D721Med (cell line): ENCODE measurements at places on chromosomes 13 and 19.

- DNase-seq, result no peak
Observed at GRCh38 chr13:44110091-44110621, 230.5 kb downstream of the LACC1 start.

DNA sequence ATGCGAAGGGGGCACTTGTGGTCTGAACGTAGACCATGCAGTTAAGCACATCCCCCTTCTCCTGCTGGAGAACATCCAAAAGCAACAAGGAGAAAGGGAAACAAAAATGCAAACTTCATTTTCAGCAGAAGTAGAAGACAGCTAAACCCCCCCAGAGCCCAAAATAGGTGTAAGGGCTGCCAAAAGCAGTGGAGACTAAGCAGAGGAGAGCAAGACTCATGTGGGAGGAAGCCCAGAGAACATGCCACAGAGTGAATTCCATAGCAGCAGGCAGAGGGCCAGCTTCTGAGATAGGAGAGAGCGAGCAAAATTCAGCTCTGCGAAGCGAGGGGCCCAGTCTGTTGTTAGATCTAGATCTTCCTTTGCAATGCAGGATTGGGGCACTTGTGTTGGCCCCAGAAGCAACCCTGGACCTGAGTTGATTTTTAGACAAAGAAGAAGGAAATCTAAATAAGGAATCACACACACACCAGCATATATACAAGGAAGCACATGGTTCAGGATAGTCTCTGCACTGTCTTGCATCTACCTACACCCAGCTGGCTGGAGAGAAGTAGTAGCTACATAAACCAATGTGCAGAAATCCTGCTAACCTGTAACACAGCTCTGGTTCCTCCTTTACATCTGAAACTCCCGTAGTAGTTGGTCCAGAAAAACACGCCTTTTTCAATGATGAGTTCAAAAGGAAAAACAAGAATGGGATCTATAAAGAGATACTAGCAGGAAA lies 199.6 kb downstream of the SPRY2 start:
- no peak for DNase-seq

DNA sequence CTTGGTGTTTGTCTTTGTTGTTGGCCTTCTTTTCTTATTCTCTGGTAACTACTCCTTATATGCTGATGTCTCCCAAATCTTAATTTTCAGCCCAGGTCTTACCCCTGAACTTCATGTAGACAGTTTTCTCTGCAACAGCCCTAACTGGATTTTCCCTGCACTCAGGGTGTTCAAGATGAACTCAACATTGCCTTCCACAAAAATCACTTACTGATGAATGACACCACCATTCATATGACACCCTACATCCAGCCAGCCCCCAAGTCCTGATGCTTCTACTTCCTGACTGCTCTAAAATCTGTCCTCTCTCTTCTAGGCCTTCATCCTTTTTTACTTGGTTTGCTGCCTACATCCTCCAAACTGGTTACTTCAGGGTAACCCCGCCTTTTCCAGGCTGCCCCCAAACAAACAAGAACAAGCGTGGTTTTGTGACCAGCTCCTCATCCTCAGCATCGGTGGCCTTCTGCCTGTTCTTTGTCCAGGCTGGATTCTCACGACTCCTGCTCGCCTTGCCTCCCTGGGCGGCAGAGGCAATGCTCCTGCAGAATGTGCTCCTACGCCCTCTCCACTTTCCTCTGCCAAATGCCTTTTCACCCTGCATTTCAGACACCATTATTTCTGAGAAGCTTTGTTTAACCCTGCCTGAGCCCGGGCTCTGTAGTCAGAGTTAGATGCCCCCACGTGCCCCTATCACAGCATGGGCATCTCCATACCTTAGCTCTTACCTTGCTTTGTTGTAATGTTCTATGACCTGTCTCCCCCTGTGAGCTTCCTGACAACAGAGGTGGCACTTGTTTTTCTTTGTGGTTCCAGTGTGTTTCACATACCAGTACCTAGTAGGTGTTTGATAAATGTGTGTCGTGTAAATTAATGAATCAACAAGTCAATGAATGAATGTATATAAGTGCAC lies 61.8 kb downstream of the WDFY2 start:
- DNase-seq, result no peak

DNA sequence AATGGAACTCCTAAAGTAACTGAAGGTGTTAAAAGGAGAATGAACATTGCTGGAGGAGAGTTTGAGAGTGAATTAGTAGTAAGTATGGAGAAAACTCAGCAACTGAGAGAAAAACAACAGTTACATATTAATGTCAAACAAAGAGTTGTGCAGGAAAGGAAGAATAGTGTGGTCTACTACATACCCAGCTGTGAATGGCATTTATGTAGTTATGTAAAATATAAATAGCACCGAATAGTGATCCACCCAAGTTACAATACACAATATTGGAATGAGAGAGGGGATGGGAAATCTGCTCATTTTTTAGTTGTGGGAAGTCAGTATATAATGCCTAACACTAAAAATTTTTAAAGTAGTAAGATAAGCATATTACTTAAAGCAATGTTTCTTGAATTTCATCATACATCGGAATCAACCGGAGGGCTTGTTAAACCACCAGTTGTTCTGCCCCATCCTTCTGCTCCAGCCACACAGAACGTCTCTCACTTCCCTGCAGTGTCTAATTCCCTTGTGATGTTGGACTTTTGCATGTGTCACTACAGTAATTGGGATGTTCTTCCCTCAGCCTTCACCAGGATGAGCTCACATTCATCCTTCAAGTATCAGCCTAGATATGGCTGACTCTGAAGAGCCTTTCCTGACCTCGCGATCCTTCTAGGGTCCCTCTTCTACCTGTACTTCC lies 11.5 kb downstream of the CCDC70 start:
- DNase-seq, result no peak

- peak; percentile 92 for DNase-seq
Observed at GRCh38 chr19:42229855-42230351, 9.8 kb downstream of the ZNF526 start.

GRCh38 chr19:45667620-45668341 lies at the start of gene GIPR:
TSS of gene GIPR (plus strand) at chr19:45668221. CDS start at chr19:45669521, 1,300 bp downstream.
- DNase-seq, result peak; percentile 76

- DNase-seq, result no peak
Observed at GRCh38 chr19:47523473-47523872, 8.6 kb upstream of the NAPA start.

DNA sequence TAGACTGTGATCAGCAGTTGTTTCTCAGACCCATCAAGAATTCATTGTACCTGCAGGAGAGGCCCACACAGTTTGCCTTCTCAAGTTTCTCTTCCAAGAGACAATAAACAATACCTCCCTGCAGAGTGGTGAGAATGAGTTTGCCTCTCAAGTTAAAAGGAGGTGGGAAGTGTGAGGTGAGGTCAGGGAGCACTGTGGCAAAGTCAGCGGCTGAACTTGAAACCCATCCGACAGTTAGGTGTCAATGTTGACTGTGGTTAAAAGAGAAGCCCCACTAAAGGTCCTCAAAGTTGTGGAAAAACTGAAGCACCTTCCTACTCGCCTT lies 72.9 kb upstream of the TSC22D1 start:
- DNase-seq, result no peak

DNA sequence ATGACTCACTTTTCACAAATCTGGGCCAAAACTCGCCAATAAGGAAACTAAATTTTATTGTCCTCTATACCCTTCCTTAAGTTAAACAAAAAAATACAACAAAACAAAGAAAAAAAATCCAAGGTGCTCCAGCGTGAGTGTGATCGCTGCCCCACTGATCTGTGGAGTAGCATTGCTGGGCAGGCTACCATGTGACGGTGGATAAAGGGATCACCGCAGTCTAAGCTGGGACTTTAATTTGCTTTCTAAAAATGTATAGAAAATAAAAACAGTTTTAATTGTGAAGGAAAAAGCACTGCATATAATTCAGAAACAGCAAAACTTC lies 92.9 kb downstream of the FLT1 start:
- DNase-seq, result no peak

DNA sequence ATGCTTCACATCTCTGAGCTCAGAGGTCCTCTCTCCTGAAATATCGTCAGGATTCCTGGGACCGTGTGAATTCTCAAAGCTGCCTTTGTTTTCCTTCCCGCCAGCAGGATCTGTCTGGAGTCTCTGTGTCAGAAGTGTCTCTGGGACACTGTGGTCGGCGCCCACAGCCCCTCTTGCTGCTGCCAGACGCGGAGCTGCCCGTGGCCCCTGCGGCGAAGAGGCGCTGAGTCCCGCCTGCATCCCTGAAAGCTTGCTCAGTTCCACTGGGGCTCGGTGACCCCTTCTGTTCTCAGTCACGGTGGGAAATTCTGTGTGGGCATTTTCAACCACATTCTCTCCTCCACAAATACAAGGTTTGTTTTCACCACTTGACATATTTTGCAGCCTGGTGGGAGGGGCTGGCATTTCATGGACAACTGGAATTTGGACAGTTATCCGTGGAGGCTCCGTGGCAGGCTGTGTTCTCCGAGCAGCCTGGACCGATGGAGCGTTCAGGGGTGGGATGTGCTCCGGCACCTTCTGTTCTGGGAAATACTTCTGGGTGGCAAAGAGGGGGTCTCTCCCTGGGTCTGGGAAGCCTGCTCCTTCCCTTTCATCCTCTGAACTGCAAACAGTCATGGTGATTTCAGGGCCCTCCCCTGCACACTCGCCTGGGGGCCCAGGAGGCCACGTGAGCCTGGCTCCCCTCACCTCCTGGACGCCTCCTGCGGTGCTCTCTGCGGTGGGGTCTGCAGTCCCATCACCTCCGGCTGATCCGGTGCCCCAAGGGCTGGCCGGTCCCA lies 42.6 kb upstream of the GRTP1 start:
- no peak for DNase-seq

- no peak for DNase-seq
Observed at GRCh38 chr13:108573455-108573854, 56.0 kb upstream of the MYO16 start.

DNA sequence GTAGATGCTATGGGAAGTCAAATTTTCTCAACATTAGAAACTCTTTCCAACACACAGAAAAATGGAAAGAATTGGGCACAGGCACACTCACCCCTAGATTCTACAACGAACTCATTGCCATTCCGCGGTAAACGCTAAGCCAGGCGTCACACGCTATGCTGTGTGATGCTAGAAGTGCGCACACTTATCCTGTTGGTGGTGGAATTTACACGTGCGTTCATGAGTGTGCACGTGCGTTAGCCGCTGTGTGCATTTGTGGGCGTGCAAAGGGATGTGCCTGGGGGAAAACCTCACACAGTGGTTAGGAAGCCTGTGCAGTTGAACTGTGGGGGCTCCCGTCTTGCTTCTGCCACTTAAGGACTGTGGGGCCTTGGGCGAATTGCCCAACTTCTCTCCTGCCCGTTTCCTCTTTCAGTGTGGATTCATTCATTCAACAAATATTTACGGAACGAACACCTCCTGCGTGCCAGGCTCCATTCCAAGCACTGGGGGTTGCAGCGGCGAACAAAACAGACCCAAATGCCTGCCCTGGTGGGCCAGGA lies 7.7 kb downstream of the NFILZ start:
- DNase-seq, result no peak

DNA sequence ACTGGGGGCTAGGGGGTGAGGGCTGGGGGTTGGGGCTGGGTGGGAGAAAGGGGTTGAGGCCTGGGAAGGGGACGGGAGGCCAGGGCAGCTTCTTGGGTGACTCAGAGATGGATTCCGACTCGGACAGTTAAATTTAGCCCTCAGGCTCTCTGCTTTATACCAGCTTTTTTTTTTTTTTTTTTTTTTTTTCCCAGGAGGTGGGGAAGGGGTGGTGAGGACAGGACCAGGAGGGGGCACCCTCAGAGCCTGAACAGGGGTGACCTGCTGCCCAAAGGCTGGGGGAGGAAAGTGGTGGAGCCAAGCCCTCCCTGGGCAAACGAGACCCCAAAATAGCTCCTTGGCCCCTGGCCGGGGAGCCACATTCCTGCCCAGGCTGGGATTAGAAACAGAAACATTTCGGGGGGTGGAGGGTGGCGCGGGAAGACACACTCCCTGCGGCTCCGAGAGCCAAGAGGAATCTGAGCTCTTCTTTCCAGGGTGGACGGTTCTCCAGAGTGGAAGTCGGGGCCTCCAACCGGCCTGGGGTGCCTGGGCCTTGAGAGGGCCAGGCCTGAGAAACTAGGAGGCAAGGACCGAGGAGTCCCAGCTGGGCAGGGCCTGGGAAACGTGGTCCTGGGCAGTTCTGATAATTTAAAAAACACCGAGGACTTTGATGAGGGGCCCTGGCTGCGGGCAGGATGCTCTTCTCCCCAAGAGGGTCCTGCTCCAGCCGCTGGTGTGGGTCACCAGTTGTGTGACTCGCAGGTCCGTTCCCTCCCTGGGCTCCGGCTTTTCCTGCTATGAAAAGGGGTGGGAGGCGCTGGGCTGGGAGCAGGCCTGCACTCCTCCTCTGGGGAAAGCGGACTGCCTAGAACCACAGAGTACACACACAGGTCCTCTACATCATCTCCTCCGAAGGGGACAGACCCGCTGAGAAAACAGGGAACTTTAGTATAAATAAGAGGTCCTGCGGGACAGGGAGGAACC lies 813 bp upstream of the DMPK start:
- no peak for DNase-seq

GRCh38 chr19:7505288-7505681 lies 10.6 kb upstream of the ZNF358 start:
- DNase-seq, result no peak

GRCh38 chr19:35354898-35355297 lies 3.4 kb upstream of the FFAR3 start:
- DNase-seq, result no peak

DNA sequence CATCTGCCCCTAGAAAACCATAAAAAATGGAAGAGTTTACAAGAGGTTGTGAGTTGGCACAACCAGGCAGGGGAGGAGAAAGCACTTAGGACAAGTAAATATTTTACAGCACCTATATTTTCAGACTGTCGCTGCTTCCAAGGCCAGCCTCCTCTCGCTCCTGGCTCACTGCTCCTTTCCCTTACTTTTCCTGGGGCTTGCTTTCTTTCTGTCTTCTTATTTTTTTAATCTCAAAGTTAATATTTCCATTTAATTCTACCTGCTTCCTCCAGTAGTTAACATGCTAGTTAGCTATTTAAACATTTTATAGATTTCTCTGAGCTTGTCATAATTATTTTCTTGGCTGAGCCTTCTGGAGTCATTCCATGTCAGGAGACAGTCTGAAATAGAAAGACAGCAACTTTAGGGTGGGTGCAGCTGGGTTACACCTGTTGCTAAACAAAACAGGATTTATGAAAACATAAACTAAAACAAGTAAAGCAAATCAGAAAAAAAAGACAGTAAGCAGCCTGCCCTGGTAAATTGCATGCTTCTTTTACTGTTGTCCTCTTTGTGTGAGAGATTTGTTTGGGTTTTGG lies 330.1 kb downstream of the DLEU7 start:
- DNase-seq, result no peak
